ENCODE measurements at places on chromosomes 7 and 10. TPM values are rescaled to one million over a fixed set of nuclear protein-coding genes. Genes with fewer than 3 reads are reported as not detected.

DNA sequence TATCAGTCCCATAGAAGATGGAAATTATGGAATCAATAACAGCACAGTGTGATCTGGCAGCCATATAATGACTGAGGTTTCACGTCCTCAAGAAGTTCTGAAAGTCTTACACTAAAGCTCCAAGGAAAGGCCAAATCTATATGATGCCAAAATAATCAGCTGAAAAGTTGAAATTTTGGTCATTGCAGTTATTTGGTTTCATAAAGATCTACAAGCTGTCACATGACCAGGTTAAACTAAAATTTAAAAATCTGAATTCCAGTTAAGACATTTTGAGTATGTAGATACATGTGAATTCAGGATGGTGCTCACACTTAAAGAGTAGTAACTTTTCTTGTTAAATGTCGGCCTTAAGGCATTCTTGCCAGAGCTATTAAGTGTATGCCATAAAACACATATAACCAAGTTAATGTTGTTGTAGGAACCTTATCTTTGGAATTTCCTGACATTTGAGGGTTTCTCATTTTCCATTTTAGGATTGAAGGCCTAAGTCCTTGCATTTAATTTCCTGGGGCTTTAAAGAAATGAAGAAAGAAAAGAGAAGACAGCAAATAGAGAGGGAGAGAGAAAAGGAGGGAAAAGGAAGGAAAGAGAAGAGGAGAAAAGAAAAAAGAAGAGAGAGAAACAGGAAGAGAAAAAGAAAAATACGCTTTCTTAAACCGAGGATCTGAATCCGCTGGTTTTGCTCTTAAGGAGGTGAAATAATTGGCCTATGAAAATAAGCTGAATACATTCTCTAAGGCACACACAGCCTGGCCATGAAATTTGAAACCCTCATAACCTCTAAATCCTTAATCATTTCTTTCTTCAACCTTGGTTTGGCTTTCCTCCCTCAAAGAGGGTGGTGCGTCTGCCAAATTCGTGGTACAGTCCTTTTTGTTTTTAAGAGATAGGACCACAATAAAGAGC lies 43.8 kb downstream of the DENND2A start:
- DNase-seq, result no peak

The FFAR4 gene
- total RNA-seq, result not detected

The ANKRD30A gene
- not detected for total RNA-seq

- no peak for DNase-seq
These were observed 108.2 kb upstream of the PCBD1 start for GRCh38 chr10:70996549-70996948.

GRCh38 chr10:79105150-79105739 lies 36.5 kb downstream of the ZMIZ1 start:
- DNase-seq, result no peak

The SAP25 gene
- total RNA-seq, result 2.2 TPM

- no peak for DNase-seq
These were observed 80.0 kb downstream of the ZNF277 start for GRCh38 chr7:112286250-112287086.

DNA sequence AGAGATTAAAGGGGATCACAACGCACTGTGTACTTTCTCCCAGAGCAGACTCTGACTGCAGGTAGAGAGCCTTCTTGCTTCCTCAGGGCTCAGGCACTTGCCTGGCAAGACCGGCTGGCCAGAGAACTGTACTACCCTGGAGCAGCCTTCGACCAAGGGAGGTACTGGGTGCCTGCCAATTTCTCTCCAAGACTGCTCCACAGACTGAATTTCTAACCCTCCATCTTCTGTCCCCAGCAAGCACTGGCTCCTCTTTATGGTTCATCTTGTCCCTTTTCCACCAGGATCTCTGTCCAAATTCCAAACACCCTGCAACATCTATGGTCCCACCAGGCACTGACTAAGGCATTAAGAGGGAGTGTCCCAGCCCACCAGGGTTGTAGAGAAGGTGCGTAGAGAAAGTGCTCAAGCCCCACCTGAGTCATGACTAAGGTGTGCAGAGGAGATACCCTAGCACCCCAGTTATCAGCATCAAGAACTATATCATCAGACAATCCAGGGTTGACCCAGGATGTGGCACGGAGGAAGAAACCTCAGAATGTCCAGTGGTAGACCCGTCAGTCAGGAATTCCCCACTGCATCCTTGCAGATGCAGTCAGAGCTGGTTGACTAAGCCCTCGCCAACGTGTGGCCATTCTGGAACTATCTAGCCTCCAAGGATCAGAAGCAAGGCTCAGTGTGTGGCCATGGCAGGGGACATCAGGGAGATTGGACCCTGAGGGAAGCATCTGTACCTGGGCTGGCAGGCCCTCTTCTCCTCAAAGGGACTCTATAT lies 60.9 kb upstream of the CAMK2B start:
- DNase-seq, result no peak

The SPDYE2B gene
- total RNA-seq, result not detected

GRCh38 chr7:87345962-87346371 lies 503 bp downstream of the CROT start:
- no peak for DNase-seq

GRCh38 chr10:125113691-125114371 lies 46.5 kb downstream of the CTBP2 start:
- no peak for DNase-seq

- no peak for DNase-seq
These were observed 559.0 kb upstream of the NRP1 start for GRCh38 chr10:33893506-33893905.

- DNase-seq, result no peak
These were observed 26.5 kb downstream of the DGKB start for GRCh38 chr7:14875941-14876587.
